Stimulated activated CD4-positive, alpha-beta T cell treated with anti-CD3 and anti-CD28 coated beads, Interleukin-2, amount 100 ng/mL, for 4 hours (primary cell): ENCODE measurements at places on chromosomes 5 and 9.

DNA sequence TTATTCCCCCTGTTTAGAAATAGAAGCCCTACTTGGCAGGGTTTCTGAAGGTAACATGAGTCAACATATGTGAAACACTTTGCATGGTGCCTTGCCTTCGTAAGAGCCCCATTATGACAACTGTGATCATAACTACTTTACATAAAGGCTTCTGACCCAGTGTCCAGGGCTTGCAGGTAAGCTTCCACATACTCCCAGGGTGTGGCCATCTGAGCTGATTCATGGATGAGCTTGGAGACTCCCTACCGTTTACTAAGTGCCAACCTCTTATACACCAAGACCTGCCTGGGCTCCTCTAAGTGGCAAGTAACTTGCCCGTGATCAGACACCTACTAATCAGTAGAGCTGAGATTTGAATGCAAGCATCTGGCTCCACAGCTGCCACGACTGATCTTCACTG lies 62.8 kb upstream of the C5orf58 start:
- DNase-seq = no peak

- DNase-seq = no peak
Observed at GRCh38 chr5:169024421-169024820, 276.5 kb downstream of the SLIT3 start.

GRCh38 chr5:104702212-104702611 lies 1139.6 kb upstream of the NUDT12 start:
- no peak for DNase-seq

DNA sequence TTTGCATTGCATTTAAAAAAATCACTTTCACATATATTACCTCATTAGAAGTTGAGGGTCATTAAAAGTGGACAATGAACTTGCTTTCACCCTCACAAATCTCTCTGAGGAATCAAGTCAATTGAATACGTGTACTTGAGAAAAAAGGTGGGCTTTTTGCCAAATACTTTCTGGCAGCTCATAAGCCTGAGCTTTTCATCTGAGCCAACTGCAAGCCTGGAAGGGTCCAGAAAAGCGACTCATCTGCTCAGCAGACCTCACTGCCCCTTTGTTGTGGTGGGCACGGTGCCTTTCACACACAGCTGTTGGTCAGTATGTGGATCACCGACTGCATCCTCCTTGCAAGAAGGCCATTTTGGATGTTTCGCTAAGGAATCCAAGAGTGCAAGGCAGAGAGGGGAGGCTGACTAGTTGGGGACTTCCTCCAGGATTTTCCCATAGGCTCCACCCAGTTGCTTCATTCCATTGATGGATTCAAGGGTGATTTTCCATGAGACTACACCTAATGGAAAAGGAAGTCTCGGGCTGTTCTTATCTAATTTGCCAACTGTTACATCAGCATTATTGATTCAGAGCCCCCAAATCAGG lies 564.7 kb downstream of the PDE4D start:
- no peak for DNase-seq

- no peak for DNase-seq
Observed at GRCh38 chr9:84668196-84669012, 1.1 kb upstream of the NTRK2 start.

- no peak for DNase-seq
Observed at GRCh38 chr9:125544484-125544883, 162.5 kb downstream of the MAPKAP1 start.

DNA sequence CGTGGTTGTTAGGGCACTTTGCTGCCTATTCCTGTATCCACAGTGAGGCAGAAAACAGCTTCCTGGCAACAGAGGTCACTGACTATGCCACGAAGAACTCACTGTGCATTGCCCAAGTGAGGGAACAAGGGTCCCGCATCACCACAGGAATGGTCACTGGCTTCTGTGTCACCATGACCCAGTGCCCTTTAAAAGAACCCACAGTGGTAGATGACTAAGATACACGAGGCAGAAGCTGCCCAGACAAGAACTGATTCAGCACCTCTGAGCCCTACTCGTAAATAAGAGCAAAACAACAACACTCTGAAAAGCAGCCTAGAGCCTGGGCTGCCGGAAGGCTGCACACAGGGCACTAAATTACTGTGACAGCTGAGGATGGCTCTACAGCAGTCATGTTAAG lies 236.6 kb upstream of the RASEF start:
- DNase-seq = no peak

DNA sequence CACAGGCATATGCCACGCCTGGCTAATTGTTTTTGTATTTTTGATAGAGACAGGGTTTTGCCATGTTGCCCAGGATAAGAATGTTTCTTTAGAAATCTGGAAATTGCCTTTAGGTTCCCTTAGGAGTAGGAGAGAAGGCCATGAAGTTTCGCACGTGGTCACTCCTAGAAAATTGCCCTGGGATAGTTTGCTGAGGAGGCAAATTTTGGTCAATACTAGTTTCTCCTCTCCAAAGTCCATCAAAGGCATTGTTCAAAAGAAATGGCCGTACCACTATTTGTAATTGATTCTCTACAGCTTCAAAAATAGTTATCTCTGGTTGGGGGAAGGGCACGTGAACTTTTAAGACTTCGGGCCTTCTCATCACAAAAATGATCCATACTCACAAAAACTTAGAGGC lies 845 bp upstream of the SLC30A5 start:
- DNase-seq = no peak

DNA sequence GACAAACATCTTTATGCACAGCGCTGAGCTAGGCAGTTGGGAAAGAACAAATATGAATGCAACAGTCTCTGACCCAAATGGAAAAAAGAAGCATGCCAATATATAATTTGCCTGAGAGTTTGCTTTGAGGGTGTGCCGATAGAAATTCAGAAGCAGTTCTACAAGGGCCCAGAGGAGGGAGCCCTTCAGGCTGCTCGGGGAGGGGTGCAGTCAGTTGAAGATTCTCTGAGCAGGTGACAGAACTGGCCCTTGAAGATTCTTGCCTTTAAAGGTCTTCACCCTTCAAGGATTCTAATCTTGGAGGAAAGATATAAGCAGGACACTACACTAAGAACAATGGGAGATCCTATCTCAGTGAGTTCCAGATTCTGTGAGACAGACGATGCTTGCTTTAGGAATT lies 3.7 kb upstream of the PAPPA start:
- no peak for DNase-seq

- DNase-seq = no peak
Observed at GRCh38 chr5:15431923-15432322, 68.1 kb upstream of the FBXL7 start.

- DNase-seq = no peak
Observed at GRCh38 chr5:18985171-18985758, 1002.7 kb downstream of the CDH18 start.
